ENCODE measurements at places on chromosomes 1 and 21. TPM values are rescaled to one million over a fixed set of nuclear protein-coding genes. Genes with fewer than 3 reads are reported as not detected.

The ATP1A4 gene
- total RNA-seq, result not detected

The LRRC8C gene
- 16.9 TPM for total RNA-seq

The AIDA gene
- total RNA-seq, result 64.9 TPM

The FCRLB gene
- 1.7 TPM for total RNA-seq

The B3GALT2 gene
- not detected for total RNA-seq

The DNASE2B gene
- total RNA-seq, result not detected

The ADAMTSL4 gene
- total RNA-seq, result 3.0 TPM

The ECM1 gene
- 2.2 TPM for total RNA-seq

The INAVA gene
- total RNA-seq, result 43.7 TPM

The S100A14 gene
- total RNA-seq, result 0.40 TPM

The KCNE2 gene
- not detected for total RNA-seq

The C1orf116 gene
- 2.6 TPM for total RNA-seq

The FAM177B gene
- not detected for total RNA-seq

The KRTAP6-3 gene
- not detected for total RNA-seq

The GNG12 gene
- 60.9 TPM for total RNA-seq

The PLK3 gene
- 17.7 TPM for total RNA-seq

The OR4F16 gene
- not detected for total RNA-seq

The SPRR2B gene
- total RNA-seq, result not detected

The OPRD1 gene
- total RNA-seq, result 0.06 TPM

The AADACL3 gene
- total RNA-seq, result not detected

The ASCL5 gene
- 0.08 TPM for total RNA-seq

The TAF12 gene
- 15.1 TPM for total RNA-seq

The FAM163A gene
- total RNA-seq, result not detected

The OR14C36 gene
- not detected for total RNA-seq

The SMCP gene
- not detected for total RNA-seq

The C1orf141 gene
- total RNA-seq, result not detected

The MIS18A gene
- 16.2 TPM for total RNA-seq

The BGLAP gene
- total RNA-seq, result 1.2 TPM

The SLC9C2 gene
- total RNA-seq, result not detected

The IVL gene
- 0.03 TPM for total RNA-seq

The ARTN gene
- total RNA-seq, result not detected

The KIF14 gene
- total RNA-seq, result 13.1 TPM

The GREM2 gene
- total RNA-seq, result 0.34 TPM

The DYNLT5 gene
- total RNA-seq, result not detected

The IRF6 gene
- total RNA-seq, result 0.11 TPM

The TMEM61 gene
- total RNA-seq, result 0.34 TPM

The TCP10L gene
- 0.45 TPM for total RNA-seq

The RAB7B gene
- total RNA-seq, result 2.0 TPM

The GADD45A gene
- total RNA-seq, result 45.7 TPM

The TMEM82 gene
- total RNA-seq, result not detected

The PDC gene
- total RNA-seq, result not detected

The MCOLN2 gene
- total RNA-seq, result 2.7 TPM

The SVBP gene
- 16.0 TPM for total RNA-seq

Data from A549 treated with CpdA at 1 μM for 4 hours (cell line).